T-helper 9 cell (primary cell): ENCODE measurements at places on chromosomes 3 and 15.

- no peak for DNase-seq
Measured at GRCh38 chr3:58188173-58188564, 22.6 kb downstream of the DNASE1L3 start.

- DNase-seq: no peak
Measured at GRCh38 chr3:171790898-171791691, 19.2 kb downstream of the PLD1 start.

DNA sequence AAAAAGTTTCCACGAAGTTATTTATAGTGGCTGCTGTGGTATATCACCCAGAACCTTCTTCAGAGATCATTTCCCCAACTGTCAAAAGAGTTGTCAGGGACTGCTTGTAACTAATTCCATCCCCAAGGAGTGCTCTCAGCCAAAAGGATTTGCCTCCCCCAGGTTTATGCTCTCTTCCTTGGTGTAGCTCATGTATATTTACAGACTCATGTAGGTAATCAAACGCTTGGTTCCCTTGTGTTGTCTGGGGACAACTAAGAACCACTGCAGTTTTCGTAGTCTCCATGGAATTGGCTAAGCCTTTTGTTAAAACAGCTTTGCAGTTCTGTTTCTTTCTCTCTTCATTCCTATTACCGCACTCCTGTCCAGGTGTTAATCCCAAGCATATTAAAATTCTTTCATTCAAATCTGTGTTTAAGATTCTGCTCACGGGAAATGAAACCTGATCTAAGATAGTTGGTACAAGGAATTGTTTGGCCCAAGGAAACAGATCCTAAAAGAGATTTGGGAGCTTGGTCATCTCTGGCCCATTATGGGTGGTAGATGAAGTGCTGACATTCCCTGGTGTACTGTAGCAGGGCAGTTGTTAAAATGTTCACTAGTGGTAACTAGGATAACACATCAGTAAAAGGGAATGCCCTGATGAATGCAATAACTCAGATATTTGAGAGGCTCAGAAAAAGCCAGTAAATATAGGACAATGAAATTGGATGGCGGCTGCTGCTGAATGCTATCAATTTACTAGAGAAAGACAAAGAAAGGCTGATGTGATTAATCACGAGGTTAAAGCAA, 361.3 kb upstream of the GBE1 start:
- no peak for DNase-seq

DNA sequence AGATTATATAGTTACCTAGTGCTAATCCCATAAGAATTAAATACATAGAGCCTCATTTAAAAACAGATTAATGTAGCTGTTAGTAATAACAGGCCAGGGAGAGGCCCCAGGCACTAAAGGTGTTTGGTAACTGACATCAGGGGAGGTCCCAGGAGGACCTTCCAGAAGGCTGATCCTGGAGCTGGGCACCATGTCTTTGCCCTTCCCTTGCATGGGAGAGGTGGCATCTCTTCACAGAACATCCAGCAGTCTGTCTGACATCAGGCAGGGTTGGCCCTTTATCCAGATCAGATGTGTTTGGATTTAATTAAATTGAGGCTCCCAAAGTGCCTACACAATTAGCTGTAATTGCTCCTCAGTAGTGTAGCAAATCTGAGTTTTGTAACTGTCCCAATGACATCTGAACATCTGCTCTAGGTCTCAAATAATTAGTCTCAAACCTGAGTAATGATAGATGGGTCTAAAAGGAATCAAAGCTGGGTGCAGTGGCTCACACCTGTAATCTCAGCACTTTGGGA, 53.0 kb downstream of the RLBP1 start:
- DNase-seq: no peak

DNA sequence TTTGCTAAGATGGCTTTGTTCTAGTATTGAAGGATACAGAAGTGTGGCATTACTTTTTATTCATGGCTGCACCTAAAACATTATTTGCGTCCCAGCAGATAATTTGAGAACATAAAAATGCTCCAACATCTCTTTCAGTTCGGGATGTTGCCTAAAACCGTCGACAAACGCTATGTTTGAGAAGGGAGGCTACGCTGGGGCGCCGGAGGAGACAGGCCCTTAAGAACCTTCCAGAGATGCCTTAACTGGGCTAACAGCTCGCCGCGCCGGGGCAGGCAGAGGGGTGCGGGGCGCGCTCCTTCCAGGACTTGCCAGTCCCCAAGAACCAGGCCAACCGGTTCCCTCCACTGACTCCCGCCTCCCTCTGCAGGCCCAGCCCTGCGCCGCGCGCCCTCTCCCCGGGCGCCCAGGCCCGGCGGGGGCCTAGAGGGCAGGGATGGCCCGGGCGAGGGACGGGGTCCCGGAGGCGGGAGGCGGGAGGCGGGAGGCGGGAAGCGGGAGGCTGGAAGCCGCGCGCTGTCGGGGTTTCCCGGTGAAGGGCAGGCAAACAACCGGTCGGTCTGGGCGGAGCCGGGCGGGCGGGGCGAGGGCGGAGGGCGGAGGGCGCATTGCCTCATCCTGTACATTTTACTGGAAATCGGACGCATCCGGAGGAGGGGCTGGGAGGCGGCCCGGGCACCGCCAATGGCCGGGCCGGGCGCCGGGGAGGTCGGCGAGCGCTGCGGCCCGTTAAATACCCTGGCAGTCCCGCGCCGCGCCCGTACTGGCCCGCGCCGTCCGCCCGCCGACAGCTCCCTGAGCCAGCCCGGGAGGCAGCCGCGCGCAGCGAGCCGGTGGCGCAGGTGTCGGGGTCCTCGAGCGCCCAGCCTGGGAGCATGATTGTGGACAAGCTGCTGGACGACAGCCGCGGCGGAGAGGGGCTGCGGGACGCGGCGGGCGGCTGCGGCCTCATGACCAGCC, at the start of gene NFKBIZ:
NFKBIZ (plus strand) TSS at position 761 of the 960 bp plus-strand sequence; CDS start at position 876, 115 bp downstream.
- DNase-seq: peak; percentile 90

- DNase-seq: no peak
Measured at GRCh38 chr15:65772930-65773329, 19.2 kb downstream of the DENND4A start.

- no peak for DNase-seq
Measured at GRCh38 chr15:94760348-94760747, 529.0 kb downstream of the MCTP2 start.

DNA sequence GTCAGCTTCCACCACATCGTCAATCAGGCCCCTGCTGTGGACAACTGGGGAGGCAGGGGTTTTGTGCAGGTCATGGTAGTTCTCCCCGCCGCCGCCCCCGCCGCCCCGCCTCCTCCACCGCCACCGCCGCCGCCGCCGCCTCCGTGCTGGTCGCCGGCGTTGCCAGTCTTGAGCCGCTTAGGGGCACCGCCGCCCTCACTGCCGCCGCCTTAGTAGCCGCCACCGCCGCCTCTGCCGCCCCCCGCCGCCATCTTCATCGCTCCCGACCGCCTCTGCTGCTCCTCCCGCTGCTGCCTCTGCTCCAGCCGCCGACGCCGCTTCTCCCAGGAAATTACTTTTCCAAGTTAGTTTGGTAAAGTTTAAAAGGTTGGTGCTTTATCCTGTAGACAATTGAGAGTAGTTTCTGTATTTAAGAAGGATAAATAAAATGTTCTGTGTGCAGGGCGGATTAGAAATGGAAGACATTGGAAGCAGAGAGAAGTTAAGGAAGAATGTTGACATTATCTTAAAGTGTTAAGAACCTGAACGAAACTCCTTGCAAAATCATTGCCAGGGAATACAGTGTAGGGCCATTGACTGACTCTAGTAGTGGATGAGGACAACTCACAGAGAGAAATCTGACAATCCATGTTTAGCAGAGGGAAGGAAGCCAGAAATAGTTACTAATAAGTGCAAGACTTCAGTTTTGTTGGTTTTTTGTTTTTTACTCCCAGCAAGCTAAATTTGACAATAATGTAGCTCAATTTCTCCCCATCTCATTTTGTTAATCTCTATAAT, 53.0 kb upstream of the GOLGA8A start:
- no peak for DNase-seq

DNA sequence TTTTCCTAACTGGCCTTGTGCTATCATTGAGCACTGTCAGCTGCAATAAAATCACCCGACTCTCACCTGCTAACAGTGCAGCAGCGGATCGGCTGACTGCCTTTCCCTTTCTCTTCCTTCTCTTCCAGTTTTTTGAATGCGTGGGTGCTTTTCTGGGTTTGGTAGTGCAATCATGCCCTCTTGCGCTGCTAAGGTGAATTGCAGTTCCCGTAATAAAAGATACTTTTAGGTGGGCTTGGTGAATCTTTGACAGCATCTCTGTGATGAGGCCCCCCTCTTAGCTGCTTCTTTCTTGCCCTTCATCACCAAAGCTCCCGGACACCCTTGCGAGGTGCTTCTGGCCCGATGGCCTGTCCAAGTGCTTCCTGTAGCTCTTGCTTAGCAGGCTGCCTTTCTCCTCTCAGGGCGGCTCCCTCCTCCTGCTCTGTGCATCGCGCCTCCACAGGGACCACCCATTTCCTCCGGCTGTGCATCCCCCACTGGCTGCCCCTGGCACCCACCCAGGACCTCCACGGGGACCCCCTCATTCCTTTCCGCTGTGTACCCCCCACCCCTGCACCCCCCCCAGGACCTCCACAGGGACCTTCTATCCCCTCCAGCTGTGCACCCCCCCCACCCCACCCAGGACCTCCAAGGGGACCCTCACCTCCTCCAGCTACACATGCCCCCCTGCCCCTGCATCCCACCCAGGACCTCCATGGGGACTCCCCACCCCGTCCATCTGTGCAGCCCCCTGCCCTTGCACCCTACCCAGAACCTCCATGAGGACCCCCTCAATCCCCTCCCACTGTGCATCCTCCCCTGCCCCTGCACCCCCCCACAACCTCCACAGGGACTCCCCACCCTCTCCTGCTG, 50.8 kb upstream of the RPL32 start:
- DNase-seq: peak; percentile 16

DNA sequence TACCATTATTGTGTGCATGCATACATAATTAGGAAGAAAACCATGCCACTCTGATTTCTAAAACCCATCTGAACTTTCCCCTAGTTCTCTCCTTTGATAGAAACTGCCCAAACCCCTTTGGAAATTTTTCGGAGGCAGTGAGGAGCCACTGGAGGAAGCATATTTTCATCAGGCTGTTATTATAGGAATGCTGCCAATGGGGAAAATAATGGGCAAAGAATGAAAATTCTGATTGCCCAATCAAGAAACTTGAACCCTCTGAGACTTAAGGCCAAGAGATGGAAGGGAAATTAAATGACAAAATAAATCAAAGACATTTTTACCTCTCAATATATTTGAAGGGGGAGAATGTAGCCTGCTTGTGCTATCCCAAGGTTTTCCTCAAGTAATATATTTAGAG, 376.0 kb upstream of the PDZRN3 start:
- DNase-seq: no peak

DNA sequence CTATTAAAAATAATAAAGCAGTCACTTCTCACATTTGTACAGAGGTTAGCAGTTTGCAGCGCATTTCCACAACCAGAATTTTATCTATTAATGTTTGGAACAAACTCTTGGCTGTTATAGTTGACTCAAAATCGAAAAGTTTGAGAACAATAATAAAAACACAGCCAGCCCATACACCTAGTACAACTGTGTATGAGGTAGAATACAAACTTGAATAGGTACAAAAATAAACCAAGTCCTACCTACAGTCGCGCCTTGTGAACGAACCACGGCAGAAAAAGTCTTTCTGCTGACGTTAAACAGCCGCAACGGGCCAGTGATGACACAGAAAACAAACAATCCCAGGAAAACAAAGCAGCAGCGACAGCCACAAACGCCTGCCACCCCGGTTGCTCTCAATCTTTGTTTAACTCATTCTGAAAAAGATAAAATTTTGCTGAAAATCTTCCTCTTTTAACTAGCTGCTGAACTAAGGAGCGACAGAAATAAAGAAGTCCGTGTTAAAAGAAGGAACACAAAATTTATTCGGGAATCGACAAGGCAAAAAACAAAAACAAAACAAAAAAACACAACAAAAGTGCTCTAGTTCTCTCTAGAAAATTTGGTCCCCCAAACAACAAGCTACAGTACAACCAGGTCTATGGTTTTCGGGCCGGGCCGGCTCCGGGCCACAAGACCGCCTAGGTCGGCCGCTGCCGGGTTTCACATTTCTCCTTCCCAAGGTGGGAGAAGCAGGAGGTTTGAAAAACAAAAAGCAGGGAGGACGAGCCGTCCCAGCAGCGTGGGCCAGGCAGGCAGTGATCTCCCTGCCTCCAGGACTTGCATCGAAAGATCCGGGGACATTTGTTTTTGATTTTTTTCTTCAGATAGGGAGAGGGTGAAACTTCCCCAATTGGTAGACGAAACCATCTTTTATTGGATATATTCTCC, 2.9 kb downstream of the FOXL2 start:
- no peak for DNase-seq

GRCh38 chr3:632571-633170, 436.1 kb downstream of the CHL1 start:
- DNase-seq: no peak

DNA sequence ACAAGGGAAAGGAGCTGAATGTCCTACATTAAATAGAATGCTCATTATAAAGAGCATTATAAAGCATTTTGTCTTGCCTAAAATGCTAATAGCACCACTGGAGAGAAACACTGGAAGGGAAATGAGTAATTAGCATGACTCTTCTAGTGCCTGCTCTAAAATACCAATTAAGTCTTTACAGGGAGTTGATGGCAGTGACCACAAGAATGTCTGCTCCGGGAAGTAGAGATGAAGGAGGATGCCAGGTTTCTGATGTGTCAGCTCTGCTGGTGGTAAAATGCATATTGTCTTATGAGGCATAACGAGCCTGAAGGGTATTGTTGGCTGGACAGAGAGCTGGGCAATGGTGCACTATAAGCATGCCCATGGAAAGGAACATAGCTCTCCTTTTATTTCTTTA, 49.5 kb downstream of the MYLK start:
- DNase-seq: no peak

- DNase-seq: no peak
Measured at GRCh38 chr15:57861815-57862586, 155.5 kb downstream of the POLR2M start.

DNA sequence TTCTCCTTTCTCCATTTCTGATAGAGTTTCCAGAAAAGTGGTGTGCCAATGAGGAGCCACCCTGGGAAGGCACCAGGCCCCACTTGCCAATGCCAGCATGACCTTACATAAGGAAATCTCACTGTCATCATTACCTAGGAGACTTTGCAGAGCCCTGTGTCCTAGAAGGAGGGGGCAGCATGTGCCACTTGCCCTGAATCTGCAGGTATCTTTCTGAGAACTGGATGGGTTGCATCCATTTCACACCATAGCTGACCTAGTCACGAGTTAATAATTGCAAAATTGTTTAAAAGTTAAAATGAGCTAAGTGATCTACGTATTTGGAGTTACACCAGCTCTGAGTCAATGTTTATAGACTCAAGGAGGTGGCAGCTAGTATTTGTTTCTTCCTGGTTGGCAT, 14.3 kb downstream of the CA12 start:
- no peak for DNase-seq

- no peak for DNase-seq
Measured at GRCh38 chr3:3316521-3316920, 137.0 kb upstream of the CRBN start.

DNA sequence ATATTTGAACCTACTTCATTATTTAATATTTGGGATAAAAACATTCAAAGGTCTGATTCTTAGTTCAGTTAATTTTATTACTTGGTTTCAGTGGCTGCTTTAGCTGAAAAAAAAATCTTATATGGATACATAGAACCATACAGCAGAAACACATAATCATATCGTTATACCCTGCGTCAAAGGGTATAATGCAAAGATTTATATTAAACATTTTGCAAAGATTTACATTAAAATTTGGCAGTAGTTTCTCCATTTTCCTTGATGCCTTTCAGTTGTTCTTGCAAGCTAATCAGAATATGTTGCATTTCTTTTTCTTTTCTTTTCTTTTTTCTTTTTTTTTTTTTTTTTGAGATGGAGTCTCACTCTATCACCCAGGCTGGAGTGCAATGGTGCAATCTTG, 31.4 kb downstream of the CLDN11 start:
- DNase-seq: no peak
